ENCODE measurements at places on chromosomes 12 and 14. TPM values are rescaled to one million over a fixed set of nuclear protein-coding genes. Genes with fewer than 3 reads are reported as not detected.
A peak's percentile ranks its signal among the peaks of the same experiment; 100 is the strongest.

JKAMP gene
- 84.6 TPM for total RNA-seq

DNA sequence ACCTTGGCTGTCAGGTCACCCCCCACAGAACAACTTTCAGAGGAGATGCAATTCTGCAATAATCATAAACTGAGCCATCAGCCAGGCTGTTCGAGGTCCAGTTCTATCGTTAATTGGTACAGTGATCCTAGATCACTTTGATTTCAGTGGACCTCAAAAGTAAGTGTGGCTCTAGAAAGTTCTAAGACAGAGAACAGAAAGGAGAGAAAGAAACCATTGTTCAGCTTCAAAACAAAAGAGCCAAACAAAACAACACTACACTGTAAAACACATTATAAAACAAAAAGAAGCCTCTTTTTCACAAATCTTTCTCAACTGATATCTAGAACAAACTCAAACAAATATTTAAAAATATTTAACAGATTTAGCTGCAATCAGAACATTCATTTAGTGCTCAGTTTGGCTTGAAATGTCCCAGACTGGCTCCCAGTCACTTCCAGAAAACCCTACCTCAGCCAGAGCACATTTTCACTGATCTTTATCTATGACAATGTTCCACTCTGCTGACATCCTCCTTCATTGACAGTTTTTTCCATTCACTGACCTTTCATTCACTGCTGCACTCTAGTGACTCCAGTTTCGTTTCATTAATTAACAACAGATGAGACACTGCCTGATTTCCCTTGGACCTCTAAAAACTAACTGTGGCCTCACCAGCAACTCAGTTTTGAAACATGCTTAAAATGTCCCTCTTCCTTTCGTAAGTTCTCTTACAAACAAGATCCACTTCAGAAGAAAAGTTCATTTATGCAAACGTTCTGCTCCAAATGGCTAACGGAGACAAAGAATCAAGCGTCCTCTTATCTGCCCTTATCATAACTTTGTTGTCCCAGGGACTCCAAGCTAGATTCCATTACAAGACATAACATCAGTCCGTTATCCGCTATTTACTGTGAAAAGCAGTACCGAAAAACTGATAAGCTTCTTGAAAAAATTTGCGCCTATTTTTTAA lies 56.8 kb downstream of the DUSP16 start:
- H3K27me3 ChIP-seq = no peaks in the 10 kb centered on the region
- peaks cover 7% of the 10 kb centered on the region for H3K4me1 ChIP-seq
- no peak overlapping the region for H3K4me3 ChIP-seq
- DNase-seq = peak; percentile 51
- peak overlapping the region; percentile 77 for H3K27ac ChIP-seq

DNA sequence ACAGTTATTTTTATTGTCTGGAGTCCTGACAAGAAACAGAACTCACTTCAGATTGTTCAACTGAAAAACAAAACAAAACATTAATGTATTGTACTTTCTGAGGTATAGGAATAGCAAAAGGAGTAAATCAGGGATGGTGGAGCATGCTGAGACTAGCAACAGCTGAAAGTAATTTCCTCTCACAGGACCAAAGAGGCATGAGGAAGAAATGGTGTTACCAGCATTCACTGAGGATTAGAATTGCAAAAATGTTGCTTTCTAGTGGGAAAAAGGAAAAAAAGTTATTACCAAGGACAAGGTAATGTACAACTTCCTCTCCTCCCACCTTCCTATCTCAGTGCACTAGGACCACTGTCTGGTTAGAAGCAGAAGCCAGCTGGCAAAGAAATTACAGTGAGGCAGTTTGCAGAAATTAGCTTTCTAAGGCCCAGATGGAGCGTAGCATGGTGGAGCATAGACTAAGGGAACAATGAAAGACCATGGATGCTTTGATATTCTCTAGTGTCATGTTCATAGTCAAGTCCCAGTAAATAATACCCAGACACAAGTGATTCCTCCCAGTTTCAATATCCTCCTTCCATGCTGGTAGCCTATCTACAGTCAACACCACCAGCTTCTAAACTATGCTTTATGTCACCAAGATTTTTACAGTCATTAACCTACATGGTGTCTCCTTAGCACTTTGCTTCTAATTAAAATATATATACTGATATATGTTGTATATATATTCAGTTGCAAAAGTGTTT lies 133.7 kb upstream of the DCN start:
- H3K4me1 ChIP-seq = no peaks in the 10 kb centered on the region
- H3K36me3 ChIP-seq = no peaks in the 10 kb centered on the region
- H3K4me3 ChIP-seq = no peak overlapping the region
- no peaks in the 10 kb centered on the region for H3K27me3 ChIP-seq

GRCh38 chr14:81447021-81447764 lies 47.1 kb upstream of the STON2 start:
- H3K27me3 ChIP-seq = no peaks in the 10 kb centered on the region
- H3K4me3 ChIP-seq = no peak overlapping the region

DNA sequence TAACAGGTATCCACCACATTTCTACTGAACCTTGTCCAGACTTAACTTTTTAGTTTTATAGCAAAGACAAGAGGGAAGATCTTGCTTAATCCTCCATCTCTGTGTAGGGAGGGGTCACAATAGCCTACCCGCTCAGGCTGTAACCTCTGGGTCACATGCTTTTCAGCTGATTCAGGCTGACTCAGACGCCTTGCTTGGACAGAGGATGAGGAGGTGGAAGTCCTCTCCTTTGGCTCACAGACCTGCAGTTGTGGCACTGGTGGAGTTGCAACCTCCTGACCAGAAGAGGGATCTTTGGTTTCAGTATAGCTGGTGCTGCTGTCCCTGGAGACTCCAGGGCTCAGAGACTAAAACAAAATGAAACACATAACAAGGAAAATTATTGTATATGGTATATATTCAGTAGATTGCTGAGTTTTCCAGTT lies 16.2 kb downstream of the ACIN1 start:
- DNase-seq = no peak
- H3K27ac ChIP-seq = no peak overlapping the region
- no peaks in the 10 kb centered on the region for H3K4me1 ChIP-seq
- no peaks in the 10 kb centered on the region for H3K27me3 ChIP-seq
- peaks cover 61% of the 10 kb centered on the region for H3K36me3 ChIP-seq
- no peak overlapping the region for H3K4me3 ChIP-seq

DNA sequence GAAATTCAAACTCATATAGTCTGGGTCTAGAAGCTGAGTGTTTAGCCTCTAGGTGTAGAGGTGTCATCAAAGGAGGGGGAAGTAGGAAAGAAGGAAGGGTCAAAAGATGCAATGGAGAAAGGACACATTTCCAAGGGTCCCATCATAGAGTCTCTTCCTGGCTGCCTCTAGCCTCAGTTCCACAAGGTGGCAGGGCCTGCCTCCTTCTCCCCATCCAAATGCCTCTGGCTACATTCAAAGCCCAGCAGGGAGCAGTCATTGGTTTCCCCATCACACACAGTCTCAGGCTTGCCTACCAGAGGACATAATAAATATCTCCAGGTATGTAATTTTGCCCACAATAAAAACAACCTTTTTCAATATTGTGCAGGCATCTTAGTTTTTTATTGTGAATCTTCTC lies 2.1 kb upstream of the CCT2 start:
- H3K27ac ChIP-seq = no peak overlapping the region
- H3K27me3 ChIP-seq = no peaks in the 10 kb centered on the region
- peak; percentile 8 for DNase-seq
- no peak overlapping the region for H3K4me3 ChIP-seq
- peaks cover 6% of the 10 kb centered on the region for H3K36me3 ChIP-seq
- peaks cover 5% of the 10 kb centered on the region for H3K4me1 ChIP-seq

GRCh38 chr12:52629281-52630007 lies 11.1 kb upstream of the KRT73 start:
- H3K4me3 ChIP-seq = no peak overlapping the region
- H3K27me3 ChIP-seq = no peaks in the 10 kb centered on the region
- no peak overlapping the region for H3K27ac ChIP-seq
- no peak for DNase-seq
- no peaks in the 10 kb centered on the region for H3K36me3 ChIP-seq

- peaks cover 21% of the 10 kb centered on the region for H3K36me3 ChIP-seq
- H3K4me3 ChIP-seq = peak overlapping the region; percentile 53
- no peaks in the 10 kb centered on the region for H3K27me3 ChIP-seq
- H3K4me1 ChIP-seq = peaks cover 95% of the 10 kb centered on the region
- DNase-seq = no peak
These were observed 50.0 kb downstream of the NCOR2 start for GRCh38 chr12:124517260-124518050.

- H3K36me3 ChIP-seq = no peaks in the 10 kb centered on the region
- no peak overlapping the region for H3K27ac ChIP-seq
- no peak for DNase-seq
- H3K27me3 ChIP-seq = no peaks in the 10 kb centered on the region
- H3K4me1 ChIP-seq = no peaks in the 10 kb centered on the region
These were observed 67.2 kb upstream of the HMGA2 start for GRCh38 chr12:65756956-65757511.

GRCh38 chr14:55323910-55324309 lies 52.7 kb downstream of the FBXO34 start:
- H3K4me1 ChIP-seq = no peaks in the 10 kb centered on the region
- H3K4me3 ChIP-seq = no peak overlapping the region
- no peak for DNase-seq
- no peak overlapping the region for H3K27ac ChIP-seq

DNA sequence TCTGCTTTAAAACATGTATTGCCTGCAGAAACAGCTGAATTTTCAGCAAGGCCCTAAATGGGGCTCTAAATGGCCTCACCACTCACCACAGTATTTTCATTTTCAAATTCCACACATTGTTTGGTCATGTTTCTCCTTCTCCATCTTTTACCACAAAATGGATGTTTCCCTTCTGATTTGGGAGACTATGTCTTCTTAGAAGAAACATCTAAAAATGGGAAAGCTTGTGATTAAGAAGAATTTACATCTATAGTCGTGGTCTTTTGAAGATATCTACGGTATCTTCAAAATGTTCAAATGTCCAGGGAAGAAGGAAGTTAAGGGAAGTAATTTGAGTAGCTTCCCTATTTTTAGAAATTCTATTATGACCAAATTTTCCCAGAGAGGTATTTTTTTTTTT lies 20.7 kb upstream of the TUBA1C start:
- H3K4me3 ChIP-seq = no peak overlapping the region
- no peaks in the 10 kb centered on the region for H3K36me3 ChIP-seq
- no peak for DNase-seq

GRCh38 chr12:1544996-1545700 lies 49.2 kb downstream of the FBXL14 start:
- H3K27me3 ChIP-seq = no peaks in the 10 kb centered on the region
- no peaks in the 10 kb centered on the region for H3K4me1 ChIP-seq
- H3K4me3 ChIP-seq = no peak overlapping the region
- H3K27ac ChIP-seq = no peak overlapping the region
- DNase-seq = no peak
